Pons (tissue), 1 donor: ENCODE measurements at places on chromosomes 16 and 17.

DNA sequence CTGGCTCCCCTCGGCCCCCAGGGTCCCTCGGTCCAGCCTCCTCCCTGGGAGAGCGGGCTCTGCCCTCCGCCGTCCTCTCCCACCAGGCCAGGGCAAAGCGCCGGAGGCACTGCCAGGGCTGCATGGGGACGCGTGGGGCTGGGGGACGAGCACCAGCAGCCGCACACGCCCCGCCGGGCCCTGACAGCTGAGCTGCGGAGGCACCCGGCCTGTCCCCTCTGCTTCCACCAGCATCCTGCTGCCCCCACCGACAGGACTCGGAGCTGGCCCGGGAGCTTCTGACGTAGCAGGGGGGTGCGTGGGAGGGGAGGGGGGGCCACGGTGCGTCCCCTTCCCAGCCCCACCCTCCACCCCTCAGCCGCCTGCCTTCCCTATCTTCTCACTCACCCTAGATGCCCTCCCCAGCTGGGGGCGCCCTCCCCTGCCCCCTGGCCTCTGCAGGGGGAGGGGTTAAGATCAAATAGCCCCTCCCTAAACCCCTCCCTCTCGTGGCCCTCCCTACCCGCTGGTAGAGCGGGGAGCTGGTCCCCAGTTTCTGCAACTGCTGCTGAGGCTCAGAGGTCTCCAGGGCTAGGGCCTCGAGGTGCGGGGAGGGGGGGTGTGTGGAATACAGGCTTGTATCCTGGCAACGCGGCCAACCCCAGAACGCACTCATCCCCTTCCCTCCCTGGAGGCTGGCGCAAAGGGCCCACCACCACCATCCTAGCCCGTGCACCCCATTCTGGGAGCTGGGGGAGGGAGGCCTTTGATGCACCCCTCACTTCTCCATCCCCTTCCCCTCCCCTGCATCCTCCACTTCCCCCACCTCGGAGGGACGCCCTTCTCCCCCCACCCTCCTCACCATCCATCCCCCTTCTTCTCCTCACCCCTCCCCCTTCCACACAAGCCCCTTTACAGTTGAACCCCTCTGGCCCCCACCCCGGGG, 1.0 kb downstream of the SRCIN1 start:
- DNase-seq: peak; percentile 72

- DNase-seq: no peak
Observed at GRCh38 chr17:74777901-74778515, 1.9 kb upstream of the NAT9 start.

DNA sequence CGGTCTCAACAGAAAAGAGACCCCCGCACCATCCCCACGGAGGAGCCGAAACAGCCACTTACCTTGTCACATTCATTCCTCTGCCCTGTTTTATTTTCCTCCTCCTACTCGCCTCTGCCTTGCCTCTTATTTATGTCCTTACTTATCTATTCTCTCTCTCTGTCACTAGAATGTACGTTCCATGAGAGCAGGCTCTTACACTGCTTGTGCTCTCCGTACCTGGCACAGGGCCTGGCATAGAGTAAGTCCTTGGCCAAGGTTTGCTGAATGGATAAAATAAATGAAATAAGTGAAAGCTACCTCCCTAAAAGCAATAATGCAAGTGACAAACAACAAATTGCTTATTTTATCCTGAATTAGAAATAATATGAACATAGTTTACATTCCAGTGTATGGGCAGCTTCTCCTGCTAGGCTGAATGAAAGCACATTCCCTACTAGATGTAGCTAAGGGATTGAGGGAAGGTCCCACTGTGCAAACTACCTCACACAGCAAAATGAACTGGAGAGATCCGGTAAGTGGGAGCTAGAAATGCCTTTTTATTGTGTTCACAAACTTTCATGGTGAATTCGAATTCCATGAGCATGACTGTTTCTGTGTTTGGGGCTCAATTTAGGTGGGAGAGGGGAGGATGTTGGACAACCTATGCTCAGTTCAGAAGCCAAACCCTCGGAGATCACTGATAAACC, 173.1 kb downstream of the PARN start:
- DNase-seq: no peak

DNA sequence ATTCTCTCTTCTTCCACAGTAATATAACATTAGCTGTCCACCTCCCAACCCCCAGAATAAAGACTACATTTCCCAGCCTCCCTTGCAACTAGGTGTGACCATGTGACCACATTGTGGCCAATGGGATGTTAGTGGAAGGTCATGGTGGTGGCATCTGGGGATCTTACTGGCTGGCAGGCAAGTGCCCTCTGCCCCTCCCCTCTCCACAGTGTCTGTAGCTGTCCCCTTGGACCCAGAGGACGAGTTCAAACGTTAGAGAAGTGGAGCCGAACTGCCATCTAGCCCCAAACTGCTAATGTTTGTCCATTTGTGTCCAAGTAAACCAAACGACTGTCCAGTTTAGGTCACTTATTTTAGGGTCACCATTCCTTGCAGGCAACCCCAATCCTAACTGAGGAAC, 26.6 kb upstream of the KCNG4 start:
- DNase-seq: peak; percentile 86

- no peak for DNase-seq
Observed at GRCh38 chr16:28003923-28004322, 59.6 kb downstream of the GSG1L start.

- DNase-seq: no peak
Observed at GRCh38 chr17:17811381-17812210, 25.2 kb downstream of the SREBF1 start.

- no peak for DNase-seq
Observed at GRCh38 chr17:50326831-50327364, 19.0 kb upstream of the XYLT2 start.

- no peak for DNase-seq
Observed at GRCh38 chr17:48579760-48580554, 1.8 kb upstream of the HOXB4 start.

- no peak for DNase-seq
Observed at GRCh38 chr16:89275837-89276720, 58.6 kb downstream of the ZNF778 start.

- DNase-seq: peak; percentile 75
Observed at GRCh38 chr17:29149431-29150064, 30.6 kb downstream of the MYO18A start.

DNA sequence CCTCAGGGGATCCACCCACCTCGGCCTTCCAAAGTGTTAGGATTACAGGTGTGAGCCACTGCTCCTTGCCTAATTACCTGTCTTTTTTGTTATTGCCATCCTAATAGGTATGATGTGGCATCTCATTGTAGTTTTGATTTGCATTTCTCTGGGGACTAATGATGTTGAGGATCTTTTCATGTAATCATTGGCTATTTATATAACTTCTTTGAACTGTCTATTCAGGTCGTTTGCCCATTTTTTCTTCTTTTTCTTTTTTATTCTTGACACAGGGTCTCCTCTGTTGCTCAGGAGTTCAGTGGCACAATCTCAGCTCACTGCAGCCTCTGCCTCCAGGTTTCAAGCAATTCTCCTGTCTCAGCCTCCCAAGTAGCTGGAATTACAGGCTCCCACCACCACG, 1.3 kb upstream of the TGFB1I1 start:
- DNase-seq: no peak

GRCh38 chr16:8880839-8881510, 1.2 kb upstream of the LITAFD start:
- DNase-seq: no peak

DNA sequence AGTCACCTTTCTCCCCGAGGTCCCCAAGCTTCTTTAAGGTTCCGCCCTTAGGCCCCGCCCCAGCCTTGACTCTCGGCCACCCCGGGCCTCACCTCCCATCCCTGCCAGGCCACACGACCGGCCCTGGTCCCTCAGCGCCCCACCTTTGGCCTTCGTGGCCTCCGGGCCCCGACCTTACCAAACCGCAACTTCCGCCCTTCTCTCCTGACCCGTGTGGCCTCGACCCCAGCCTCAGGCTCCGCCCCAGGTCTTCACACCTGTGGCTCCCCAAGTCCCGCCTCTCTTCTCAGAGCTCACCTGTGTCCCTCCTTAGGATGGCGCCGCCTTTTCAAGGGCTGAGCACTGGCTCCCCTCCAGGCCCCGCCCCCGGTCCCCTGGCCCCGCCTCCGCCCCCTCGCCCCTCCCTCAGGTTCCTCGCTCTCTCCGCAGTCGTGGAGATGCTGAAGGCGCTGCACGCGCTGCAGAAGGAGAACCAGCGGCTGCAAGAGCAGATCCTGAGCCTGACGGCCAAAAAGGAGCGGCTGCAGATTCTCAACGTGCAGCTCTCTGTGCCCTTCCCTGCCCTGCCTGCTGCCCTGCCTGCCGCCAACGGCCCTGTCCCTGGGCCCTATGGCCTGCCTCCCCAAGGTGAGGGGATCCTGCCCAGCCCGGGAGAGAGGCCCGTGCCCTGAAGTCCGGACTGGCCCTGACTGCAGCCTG, 10.0 kb upstream of the CISD3 start:
- DNase-seq: no peak

- peak; percentile 30 for DNase-seq
Observed at GRCh38 chr17:2828397-2829038, 32.3 kb downstream of the RAP1GAP2 start.

DNA sequence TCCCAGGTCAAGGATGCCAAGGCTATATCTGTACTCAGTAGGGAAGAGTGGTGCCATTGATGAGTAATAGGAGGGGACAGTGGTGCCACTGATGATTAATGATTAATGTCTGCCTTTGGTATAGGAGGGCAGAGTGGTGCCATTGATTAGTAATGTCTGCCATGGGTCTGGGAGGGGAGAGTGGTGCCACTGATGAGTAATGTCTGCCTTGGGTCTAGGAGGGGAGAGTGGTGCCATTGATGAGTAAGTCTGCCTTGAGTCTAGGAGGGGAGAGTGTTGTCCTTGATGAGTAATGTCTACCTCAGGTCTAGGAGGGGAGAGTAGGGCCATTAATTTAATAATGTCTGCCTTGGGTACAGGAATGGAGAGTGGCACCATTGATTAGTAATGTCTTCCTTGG, 507.8 kb upstream of the EEF2KMT start:
- no peak for DNase-seq

GRCh38 chr17:39165178-39165840, 652 bp downstream of the ARL5C start:
- DNase-seq: no peak

GRCh38 chr17:82424001-82424862, 5.8 kb upstream of the OGFOD3 start:
- DNase-seq: no peak

- DNase-seq: no peak
Observed at GRCh38 chr16:54284931-54285413, 1.6 kb downstream of the IRX3 start.

DNA sequence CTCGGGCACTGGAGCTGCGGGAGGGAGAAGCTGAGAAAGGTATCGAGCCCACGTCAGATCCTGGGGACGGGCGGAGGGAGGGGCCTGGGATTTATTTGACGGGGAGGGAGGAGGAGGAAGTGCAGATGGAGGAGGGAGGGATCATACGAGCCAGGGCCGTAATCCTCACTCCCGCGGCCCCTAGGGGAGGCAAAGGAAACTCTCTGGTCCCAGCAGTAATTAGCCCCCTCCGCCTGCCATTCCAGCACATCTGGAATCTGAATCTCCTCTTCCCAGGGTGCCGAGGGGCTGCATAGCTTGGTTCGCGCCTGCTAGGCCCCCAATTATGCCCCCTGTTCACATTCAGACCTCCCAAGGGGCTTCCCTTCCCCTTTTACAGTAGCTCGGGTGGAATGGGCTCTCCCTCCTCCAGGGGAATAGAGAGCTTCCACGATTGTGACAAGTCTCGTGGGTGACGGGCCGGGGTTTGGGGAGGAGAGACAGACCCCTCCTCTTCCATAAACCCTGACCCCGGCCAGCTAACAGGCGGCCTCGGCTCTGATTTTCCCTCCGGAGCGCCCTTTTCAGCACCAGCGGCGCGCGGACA, at the start of gene SEZ6L2:
Gene SEZ6L2, minus strand, starts transcription at position 35 of the 586 bp plus-strand sequence. CDS start 531 bp downstream, outside the sequence.
- peak; percentile 87 for DNase-seq

- no peak for DNase-seq
Observed at GRCh38 chr16:84454611-84455010, 49.8 kb downstream of the MEAK7 start.

DNA sequence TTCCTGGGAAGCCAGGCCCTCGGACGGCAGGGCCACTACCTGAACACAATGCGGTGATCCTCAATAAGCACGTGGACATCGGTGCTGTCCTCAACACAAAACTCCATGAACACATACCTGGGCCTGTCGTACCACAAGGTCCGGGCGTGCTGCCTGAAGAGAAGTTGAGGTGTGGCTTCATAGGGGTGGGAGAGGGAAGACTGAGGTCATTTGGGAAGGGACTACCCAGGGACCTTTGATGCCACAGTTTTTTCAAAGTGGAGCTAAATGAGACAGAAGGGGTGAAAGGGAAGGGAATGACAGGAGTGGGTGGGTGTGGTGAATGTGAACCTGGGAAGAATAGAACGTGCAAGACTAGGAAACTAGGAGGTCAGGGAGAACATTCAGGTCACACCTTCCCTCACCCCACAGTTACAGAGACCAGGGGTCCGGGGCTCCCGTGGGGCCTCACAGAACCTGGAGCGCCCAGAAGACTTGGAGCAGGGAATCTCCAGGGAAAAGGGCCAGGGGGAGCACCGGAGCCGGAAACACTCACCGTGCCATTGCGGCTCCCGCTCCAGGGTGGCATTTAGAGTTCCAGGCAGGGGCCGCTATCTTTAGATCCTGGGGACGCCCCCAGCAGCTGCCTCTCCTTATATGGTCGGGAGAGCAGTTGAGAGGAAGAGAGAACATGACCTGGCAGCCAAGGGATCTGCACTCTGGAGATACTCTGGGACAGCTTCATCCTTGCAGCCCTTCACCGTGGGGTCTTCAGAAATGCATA, at the start of gene PTGES3L:
Gene PTGES3L, minus strand, starts transcription at position 570 of the 763 bp plus-strand sequence. Its CDS starts 27 bp downstream, at position 543.
- DNase-seq: no peak

GRCh38 chr17:45374501-45374900, 57.7 kb upstream of the MAP3K14 start:
- no peak for DNase-seq

GRCh38 chr16:55433030-55433429, 46.0 kb upstream of the MMP2 start:
- DNase-seq: no peak

- DNase-seq: no peak
Observed at GRCh38 chr17:4902540-4902939, 358 bp downstream of the CHRNE start.

DNA sequence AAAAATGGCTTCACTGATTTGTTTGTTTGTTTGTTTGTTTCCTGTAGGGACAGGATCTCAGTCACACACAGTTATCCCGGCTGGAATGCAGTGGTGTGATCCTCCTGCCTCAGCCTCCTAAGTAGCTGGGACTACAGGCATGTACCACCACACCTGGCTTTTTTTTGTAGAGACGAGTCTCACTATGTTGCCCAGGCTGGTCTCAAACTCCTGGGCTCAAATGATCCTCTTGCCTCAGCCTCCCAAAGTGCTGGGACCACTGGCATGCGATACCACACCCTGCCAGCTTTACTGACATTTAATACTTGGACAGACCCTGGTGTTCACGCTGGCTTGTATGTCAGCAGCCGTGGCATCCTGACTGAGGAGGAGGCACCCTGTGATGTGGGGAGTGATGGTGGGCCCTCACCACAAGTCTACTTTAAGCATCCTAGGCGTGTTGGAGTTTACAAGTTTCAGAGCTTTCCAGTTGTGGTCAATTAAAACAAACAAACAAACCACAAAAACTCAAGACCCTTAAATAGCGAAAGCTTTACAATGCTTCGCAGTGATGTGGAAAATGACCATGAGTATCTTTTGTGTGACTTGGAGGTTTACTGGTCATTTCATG, 5.1 kb downstream of the ABCA3 start:
- DNase-seq: no peak

GRCh38 chr17:4899341-4900230, at the start of gene C17orf107:
TSS of gene C17orf107 (plus strand) at chr17:4899536. CDS start at chr17:4899763, 227 bp downstream.
- no peak for DNase-seq

- no peak for DNase-seq
Observed at GRCh38 chr16:5451641-5452040, 354.0 kb upstream of the EEF2KMT start.

GRCh38 chr17:65638221-65638975, 77.0 kb upstream of the AXIN2 start:
- DNase-seq: no peak
